IPS DF 6.9 (cell line): ENCODE measurements at places on chromosomes 16 and 17.

- DNase-seq: no peak
Observed at GRCh38 chr17:62444063-62444462, 20.4 kb downstream of the METTL2A start.

- DNase-seq: no peak
Observed at GRCh38 chr17:31738488-31738887, 120.6 kb downstream of the COPRS start.

DNA sequence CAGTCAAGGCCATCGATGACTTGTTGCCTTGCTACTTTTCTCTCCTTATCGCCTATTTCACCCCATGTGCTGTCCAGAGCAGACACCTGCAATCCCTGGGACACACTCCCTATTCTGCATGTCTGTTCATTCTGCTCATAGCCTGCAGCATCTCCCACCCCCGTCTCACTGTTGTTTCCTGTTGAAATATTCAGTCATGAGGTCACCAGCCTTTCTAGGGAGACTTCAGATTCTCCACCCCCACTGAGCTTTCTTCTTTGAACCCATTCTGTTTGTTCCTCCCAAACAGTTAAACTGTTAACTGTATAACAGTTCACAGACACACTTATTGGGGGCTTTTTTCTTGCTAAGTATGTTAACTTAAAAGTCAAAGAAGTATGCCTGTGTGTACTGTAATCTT, 94.4 kb downstream of the AATF start:
- no peak for DNase-seq

GRCh38 chr17:50276588-50277356, 2.5 kb downstream of the TMEM92 start:
- DNase-seq: no peak

GRCh38 chr17:55635253-55635914, 87.3 kb downstream of the TMEM100 start:
- no peak for DNase-seq

DNA sequence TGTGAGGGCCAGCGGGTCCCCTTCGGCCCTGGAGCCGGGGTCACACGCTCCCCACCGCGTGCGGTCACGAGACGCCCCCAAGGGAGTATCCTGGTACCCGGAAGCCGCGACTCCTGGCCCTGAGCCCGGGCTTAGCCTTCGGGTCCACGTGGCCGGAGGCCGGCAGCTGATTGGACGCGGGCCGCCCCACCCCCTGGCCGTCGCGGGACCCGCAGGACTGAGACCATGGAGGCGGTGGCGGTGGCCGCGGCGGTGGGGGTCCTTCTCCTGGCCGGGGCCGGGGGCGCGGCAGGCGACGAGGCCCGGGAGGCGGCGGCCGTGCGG, at the start of gene NAGLU:
TSS of gene NAGLU (plus strand) at position 194 of the 324 bp plus-strand sequence. CDS start at position 226, 32 bp downstream.
- DNase-seq: no peak

- no peak for DNase-seq
Observed at GRCh38 chr16:64013856-64014255, 1108.0 kb downstream of the CDH11 start.

DNA sequence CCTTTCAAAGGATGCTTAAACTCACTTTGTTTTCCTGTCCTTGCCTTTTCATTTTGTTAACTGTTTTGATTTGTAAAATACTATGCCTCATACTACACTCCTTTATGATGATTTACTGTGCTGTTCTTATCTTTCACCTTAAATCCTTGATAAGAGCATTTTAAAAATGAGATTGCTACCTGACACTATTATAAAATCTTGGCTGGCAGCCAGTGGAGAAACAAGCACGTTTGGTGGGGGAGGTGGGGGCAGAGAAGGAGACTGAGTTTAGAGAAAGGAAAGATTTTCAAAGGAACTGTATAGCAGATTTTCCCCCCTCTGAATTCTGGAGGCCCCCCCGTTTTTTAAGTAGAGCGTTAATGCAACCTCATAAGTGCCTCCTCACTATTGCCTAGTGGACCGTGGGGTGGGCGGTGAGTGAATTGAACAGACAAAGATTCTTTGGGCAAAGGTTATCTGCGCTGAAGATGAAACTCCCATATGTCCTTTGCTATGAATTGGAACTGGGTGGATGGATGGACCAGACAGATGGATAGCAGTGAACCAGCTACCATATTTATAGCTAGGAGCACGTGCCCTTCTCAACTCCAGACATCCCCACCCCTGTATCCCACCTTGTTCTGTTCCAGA, 200.2 kb downstream of the CCDC182 start:
- no peak for DNase-seq

- no peak for DNase-seq
Observed at GRCh38 chr16:84286578-84287240, 8.0 kb upstream of the WFDC1 start.

DNA sequence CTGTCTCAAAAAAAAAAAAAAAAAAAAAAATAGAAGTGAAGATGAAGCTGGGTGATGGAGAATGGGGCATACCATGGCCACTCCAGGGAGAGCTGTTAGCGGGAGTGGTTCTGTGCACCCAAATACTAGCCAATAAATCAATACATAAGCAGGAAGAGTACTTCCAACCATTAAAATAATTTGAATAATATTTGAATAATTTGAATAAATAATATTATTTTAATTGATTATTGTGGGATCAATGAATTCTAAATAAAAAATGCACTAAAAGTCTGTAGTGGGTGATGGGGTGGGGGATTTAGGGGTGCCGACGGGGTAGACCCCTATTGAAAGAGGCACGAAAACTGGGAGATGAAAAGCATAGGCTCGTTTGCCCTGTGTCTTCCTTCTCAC, 41.4 kb upstream of the CMIP start:
- DNase-seq: no peak

DNA sequence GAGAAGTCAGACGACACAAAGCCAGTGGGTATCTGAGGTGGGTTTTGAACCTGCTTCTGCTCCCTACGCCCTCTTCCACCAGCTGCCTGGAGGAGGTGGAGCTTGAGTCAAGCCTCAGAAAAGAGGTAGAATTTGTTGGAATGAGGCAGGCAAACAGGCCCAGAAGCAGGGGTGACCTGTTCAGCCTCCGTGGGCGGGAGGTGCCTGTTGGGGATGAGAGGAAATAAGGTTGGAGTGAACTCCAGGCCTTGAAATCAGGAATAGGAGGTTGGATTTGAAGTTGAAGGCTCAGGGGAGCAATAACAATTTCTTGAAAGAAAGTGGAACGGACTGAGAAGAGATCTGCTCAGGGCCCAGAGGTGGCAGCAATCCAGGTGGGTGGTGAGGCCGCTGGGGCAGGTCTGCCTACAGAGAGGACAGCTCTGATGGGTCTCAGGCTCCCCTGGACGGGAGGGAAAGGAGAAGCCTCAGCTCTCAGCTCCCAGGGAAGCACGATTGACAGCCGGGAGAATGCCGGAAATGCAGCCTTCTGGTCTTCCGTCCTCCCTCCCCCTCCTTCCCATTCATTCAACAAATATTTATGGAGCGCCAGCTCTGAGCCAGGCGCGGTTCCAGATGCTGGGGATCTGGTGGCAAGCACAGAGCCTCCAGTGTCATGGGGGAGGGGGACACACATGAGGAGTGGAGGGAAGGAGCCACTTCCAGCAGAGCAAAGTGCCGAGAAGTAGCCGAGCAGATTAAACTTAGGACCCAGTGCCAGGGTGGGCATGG, 61.9 kb upstream of the CIBAR2 start:
- no peak for DNase-seq

DNA sequence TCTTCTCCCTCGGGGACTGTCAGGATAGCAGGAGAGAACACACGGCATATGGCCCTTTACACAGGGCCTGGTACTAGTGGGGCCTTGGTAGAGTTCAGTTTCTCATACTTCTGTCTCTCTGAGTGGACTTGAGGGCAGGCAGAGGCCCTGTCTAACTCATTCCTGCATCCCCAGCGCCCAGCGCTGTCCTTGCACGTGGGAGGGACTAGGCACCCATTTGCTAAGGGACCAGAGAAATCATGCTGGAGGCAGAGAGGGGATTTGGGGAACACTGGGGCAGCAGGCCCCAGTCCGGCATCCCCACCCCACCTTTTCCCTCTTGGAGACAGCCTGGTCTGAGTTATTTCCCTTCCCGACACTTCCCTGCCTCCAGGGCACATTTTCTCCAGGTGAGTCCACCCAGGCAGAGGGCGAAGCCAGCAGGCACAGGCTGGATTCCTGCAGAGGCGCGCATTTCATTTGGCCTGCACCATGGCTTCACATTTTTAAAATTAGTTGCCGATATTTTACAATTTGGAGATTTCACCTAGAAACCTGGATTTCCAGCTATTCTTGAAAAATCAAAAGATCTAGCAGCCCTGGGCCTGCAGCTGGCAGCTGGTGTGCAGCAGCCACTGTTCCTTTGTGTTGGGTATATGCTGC, 9.7 kb upstream of the NKD1 start:
- DNase-seq: no peak

- DNase-seq: no peak
Observed at GRCh38 chr16:85252014-85252413, 139.7 kb upstream of the CIBAR2 start.

DNA sequence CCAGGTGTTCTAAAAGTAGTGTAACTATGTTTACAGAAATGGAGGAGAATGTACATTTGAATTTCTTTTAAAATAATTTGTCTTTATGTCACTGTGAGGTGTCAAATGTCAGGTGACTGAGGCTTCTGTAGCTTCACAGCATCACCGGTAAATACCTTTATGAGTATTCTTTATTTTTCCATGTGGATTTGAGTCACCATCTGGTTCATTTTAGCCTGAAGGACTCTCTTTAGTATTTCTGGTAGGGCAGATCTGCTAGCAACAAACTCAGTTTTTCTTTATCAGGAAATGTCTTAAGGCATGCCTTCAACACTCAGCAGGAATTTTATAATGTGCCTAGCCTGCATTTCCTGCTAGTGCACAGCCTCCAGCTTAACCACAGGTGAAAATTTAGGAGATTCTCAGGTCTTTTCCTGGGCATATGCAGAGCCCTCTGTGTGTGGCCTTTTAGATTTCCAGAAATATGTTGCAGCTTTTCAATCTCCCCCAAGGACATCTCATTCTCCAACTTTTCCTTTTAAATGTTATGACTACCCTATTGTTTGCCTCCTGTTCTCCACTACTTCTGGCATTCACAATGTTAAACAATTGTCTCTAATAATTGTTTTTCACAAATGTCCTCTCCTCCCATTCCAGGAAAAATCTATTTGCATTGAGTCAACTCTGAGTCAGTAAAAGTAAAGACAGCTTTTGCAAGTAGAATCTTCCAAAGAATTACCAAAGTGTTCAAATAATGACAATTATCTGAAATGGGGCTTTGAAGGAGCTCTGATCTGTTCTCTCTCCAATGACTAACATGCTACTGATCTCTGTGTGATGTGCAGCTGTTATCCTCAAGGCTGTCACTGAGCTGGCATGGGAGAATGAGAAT, 239.4 kb upstream of the CPHXL start:
- DNase-seq: no peak

DNA sequence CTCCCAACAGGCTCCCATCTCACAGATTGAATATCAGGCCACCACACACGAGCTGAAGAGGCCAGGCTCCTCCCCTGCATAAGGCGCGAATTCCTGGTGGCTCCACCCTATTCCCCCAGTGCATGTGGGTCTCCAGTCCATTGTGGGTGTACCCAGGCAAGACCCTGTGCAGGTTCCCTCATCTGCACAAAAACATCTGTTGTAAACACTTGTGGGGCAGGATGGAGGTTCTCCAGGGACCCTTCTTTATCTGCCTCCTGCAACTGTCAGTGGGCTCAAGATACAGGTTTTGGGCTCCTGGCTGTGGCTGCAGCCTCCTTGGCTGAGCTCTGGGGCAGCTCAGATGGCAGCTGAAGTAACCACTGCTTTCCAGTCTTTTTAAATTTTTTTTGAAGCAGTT, 17.6 kb upstream of the LGALS9 start:
- no peak for DNase-seq

DNA sequence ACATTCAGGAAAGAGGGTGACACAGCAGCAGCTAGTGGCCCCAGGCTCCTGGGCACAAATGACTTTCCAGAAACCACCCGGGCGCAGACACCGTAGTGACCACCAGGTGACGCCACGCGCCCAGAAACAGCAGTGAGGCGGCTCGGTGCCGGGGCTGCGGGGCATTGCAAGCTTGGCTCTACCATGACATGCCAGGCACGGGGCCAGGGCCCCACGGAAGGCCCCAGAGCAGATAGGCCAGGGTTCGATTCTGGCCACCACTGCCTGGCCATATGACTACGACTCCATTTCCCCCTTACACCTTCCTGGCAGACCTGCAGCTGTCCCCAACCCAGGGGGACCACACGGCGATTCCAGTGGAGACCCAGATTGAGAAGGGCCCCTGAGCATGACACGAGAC, 6.7 kb downstream of the RHBDF1 start:
- no peak for DNase-seq

GRCh38 chr16:22948603-22949368, 134.8 kb downstream of the HS3ST2 start:
- peak; percentile 87 for DNase-seq

DNA sequence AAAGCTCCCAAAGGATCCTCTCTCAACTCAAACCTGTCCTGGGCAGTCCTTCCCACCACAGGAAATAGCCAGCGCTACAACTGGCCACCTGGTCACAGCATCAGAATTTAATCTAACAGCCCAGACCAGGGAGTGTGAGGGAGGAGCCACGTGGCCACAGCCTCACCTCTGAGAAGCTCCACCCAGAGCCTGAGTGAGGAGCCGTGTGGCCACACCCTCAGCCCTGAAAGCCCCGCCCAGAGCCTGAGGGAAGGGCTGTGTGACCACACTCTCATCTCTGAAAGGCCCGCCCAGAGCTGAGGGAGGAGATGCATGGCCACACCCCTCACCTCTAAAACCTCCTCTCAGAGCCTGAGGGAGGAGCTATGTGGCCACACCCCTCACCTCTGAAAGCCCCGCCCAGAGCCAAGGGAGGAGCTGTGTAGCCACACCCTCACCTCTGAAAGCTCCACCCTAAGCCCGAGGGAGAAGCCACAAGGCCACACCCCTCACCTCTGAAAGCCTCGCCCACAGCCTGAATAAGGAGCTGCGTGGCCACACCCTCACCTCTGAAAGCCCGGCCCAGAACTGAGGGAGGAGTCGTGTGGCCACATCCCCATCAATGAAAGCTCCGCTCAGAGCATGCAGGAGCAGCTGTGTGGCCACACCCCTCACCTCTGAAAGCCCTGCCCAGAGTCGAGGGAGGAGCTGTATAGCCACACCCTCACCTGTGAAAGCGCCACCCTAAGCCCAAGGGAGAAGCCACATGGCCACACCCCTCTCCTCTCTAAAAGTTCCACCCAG, 28.6 kb downstream of the SLC38A8 start:
- DNase-seq: peak; percentile 97

- no peak for DNase-seq
Observed at GRCh38 chr16:2166263-2167067, 10.9 kb downstream of the TRAF7 start.

- no peak for DNase-seq
Observed at GRCh38 chr16:68070249-68070730, 14.9 kb upstream of the NFATC3 start.

DNA sequence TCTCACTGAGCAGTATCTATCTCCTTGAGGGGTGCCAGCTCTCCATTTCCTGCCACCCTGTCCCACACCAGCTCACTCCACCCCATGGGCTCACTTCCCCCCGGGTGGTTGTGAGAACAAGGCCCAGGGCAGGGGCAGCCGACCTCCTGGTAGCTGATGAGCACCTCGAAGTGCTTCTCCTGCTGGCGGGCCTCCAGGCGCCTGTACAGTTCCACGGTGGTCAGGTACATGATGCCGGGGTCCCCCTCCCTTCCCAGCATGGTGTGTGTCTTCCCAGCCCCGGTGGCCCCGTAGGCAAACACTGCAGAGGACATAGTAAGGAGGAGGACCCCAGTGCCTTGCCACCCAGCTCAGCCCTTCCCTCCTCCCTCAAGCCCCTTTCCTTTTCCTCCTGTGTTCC, 12.5 kb downstream of the KIF18B start:
- DNase-seq: no peak
